ENCODE measurements at places on chromosomes 5 and 9.

- DNase-seq: no peak
These were observed 255.6 kb upstream of the IZUMO3 start for GRCh38 chr9:24801344-24801743.

GRCh38 chr5:174272671-174273070 is 227.2 kb downstream of the NSG2 start:
- DNase-seq: no peak

- DNase-seq: no peak
These were observed 8.2 kb upstream of the NIPAL4 start for GRCh38 chr5:157451806-157452205.

GRCh38 chr5:127236254-127236653 is 54.3 kb upstream of the MEGF10 start:
- DNase-seq: no peak

DNA sequence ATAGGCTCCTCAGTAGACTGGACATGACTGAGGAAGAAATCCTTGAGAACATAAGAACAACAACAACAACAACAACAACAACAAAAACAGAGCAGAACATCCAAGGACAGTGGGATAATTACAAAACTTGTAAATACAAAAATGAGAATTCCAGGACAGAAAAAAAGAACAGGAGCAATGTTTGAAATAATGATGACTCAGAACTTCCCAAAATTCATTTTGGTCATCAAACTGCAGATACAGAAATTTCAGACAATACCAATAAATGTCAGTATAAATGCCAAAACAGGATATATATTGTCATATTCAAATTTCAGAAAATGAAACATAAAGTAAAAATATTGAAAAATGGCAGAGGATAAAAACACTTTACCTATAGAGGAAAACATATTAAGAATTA is 259.0 kb downstream of the TRIM36 start:
- no peak for DNase-seq

- DNase-seq: no peak
These were observed 99.7 kb downstream of the ARHGAP26 start for GRCh38 chr5:142869886-142870285.

DNA sequence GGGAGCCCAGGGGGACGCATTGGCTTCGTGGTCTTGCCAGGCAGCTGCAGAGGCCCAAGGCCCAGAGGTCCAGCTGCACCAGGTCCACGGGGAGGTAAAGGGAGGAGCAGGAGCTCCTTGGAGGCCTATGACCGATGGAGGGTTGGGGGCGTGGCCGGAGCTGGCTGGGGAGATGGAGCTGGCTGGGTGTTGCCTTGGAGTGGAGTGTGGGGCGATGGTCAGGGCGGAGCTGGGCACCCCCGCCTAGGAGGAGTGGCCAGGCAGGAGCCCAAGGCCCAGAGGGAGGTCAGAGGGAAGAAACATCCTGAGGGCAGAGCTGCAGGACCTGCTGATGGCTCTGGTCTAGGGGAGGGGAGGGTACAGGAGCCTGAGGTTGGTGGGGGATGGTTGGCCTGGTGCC is 44.6 kb downstream of the KCNT1 start:
- DNase-seq: no peak

DNA sequence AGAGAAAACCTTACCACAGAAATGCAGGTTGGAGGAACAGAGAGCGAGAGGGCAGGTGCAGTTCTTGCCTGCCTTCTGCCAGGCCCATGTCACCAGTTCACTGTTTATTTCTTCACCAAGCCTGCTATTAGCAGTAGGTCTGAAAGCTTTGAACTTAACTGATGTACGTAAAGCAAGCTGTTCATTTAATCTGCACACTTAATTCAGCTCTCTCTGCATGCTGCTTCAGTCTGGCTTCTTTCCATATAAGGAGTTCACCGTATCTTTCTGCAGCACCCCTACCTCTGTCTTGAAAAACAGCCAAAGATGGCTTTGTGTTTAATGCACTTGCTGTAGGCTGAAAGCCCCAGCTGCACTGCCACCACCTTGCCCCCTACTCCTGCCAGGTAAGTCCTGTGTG is 205.1 kb downstream of the RAB3C start:
- DNase-seq: no peak

DNA sequence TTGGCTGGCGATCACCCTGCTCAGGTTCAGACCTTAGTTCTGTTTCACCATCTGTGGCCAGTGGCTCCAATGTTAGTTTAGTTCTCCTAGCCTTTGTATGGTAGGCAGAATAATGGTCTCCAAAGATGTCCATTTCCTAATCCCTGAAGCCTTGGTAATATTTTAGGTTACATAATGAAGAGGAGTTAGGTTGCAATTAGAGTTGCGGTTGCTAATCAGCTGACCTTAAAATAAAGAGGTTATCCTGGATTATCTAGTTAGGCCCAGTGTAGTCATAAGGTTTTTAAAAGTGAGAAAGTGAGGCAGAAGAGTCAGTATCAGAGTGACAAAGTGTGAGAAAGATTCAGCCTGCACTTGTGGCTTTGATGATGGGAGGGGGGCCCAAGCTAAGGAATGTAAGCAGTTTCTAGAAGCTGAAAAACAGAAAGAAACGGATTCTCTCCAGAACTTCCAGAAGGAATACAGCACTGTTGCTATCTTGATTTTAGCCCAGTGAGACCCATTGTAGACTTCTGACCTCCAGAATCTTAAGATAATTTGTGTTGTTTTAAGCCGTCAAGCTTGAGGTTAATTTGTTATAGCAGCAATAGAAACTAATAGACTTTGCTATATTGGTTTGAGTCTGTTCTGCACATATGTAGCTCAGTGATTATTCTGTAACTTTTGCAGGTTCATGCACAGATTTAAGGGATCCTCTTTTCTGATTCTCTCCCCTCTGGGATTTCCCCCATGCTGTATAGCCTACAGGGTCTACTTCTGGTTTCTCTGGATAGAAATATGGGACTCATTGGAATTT is 21.6 kb downstream of the LNPEP start:
- DNase-seq: no peak

- DNase-seq: no peak
These were observed 158.2 kb downstream of the SPOCK1 start for GRCh38 chr5:137340881-137341280.

DNA sequence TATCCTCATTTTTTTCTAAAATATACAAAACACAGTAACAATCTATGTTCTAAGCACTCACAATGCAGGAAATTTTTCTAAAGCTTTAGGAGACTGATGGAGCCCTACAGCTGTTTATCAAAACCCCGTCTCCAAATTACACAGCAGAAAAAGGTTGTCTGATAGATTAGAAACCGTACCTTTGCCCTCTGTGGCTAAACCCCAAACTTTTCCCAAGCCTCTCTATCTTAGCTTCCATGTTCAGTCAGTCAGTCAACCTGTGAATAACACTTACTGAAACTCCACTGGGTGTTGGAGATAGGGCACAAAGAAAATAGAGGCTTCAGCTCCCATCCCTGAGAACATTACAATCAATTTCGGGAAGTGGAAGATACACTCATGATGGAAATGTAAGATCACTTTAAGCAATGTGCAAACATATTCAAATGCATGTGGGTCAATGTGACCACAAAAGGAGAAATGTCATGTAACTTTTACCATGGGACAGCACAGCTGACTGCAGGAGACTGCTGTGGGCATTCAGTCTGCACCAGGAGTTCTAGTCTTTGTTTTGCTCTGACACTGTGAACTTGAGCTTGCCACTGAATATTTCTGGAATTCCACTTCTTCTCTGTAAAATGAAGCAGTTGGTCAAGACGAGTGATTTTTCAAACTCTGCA is 279.5 kb upstream of the PIK3R1 start:
- DNase-seq: no peak

GRCh38 chr5:161745392-161745791 is 59.9 kb downstream of the GABRA6 start:
- no peak for DNase-seq

- no peak for DNase-seq
These were observed 39.7 kb upstream of the POC5 start for GRCh38 chr5:75756981-75757380.

GRCh38 chr5:98483301-98483685 is 290.2 kb upstream of the RGMB start:
- no peak for DNase-seq

- DNase-seq: no peak
These were observed 3.9 kb downstream of the NR2F1 start for GRCh38 chr5:93586736-93587596.

- DNase-seq: no peak
These were observed 149.0 kb upstream of the ITGA1 start for GRCh38 chr5:52638732-52639131.

DNA sequence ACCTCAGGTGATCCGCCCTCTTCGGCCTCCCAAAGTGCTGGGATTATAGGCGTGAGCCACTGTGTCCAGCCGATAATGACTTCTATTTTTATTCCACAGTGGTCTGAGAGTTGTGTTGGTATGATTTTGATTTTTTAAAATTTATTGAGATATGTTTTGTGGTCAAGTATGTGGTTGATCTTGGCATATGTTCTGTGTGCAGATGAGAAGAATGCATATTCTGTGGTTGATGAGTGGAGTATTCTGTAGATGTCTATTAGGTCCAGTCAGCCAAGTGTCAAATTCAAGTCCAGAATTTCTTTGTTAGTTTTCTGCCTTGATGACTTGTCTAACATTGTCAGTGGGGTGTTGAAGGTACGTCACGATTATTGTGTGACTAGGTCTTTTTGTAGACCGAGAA is 338.2 kb upstream of the TARS1 start:
- DNase-seq: no peak

GRCh38 chr9:14350754-14351153 is 36.8 kb upstream of the NFIB start:
- no peak for DNase-seq

GRCh38 chr9:94746541-94747370 is 20.3 kb downstream of the AOPEP start:
- DNase-seq: no peak

- no peak for DNase-seq
These were observed 99.2 kb downstream of the DAPK1 start for GRCh38 chr9:87596862-87597261.

DNA sequence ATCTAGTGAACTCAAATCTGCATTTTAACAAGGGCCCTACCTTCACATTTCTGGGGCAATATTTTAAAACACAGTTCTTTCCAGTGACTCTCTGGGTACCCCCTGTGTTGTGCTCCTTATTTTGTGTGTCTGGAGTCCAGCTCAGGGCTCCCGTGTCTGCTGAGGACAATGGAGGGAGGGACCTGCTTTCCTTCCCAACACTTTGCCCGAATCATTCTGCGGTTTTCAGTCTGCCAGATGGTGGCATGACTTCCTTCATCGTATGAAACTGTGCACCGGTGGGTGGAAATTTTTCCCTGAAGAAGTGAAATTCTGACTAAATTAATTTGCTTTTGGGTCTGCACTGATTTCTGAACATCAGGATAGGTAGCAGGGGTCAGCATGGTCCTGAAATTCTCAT is 153.6 kb upstream of the CD180 start:
- DNase-seq: no peak

GRCh38 chr5:145473042-145473642 is 362.0 kb downstream of the PRELID2 start:
- no peak for DNase-seq

DNA sequence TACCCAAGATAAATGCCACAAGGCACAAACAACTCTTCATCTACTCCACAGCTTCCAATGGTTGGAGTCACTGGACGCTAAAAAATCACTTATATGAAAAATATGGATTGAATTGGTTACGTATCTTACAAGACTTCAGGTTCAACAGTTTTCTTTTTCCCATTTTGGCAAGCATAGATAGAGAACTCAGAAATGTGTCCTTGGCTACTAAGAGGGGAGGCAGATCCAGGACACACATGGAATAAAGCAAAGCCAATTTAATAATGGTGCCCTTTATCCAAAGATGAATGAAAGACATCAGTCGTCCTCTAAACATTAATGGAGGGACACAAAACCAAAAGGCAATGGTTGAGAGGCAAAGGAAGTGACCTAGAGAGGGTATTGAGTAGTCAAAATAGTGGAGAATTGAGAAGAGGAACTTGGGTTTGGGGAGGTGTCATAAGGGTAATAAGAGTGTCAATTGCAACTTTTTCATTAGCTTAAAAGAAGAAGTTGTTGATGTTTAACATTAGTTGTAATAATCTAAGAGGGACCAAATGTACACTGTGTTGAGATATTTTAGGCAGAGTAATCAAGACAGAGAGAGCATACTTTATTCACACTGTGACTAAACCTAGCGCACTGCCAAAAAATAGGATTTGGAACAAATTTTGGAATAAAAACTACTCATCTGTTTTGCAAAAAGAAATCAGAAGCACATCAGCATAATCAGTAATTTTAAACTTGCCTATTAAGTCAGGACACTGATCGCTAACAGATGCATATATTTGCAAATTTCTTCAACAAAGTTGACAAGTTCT is 308.2 kb downstream of the ARL15 start:
- DNase-seq: no peak

DNA sequence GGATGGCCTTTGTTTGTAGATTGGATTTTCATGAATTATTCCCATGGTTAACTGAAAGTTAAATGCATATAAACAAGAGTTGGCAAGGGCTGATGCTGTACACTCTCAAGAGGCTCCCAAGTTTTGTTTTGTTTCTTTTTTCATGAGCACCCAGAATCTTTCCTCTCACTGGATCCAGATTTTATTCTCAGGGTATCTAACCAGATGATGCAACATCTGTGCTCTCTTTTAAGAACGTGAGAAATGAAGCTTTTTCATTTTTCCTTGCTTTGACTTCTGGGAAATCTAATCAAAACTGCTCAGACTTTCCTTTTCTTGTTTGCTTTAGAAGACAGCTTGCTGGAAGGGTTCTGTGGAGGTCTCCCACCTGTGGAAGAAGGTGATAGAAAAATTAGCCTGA is 142.7 kb upstream of the SLC12A2 start:
- no peak for DNase-seq

DNA sequence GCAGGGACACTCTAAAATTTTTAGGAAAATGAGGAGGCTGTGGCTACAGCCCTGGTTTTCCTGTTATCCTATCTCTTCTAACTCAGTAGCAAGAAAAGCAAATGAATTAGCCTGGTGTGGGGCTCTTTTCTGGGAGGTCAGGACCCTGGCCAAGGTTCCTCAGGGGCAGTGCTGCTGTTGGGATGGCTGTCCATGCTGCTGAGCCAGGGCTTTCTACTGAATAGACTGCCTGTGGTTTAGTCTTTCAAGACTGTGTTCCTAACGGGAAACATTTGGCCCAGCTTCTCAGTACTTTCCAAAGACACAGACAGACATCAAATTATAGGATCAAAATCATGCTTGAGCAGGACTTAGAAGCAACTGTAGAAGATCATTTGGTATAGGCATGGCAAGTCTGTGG is 18.1 kb downstream of the TNC start:
- no peak for DNase-seq

- DNase-seq: no peak
These were observed 9.3 kb upstream of the OTULIN start for GRCh38 chr5:14655146-14655741.
